Activated CD4-positive, alpha-beta T cell treated with anti-CD3 and anti-CD28 coated beads for 36 hours (primary cell): ENCODE measurements at places on chromosomes 12 and 14.

- H3K36me3 ChIP-seq = no peaks in the 10 kb centered on the region
- H3K27ac ChIP-seq = no peak overlapping the region
- H3K4me3 ChIP-seq = no peak overlapping the region
- peaks cover 25% of the 10 kb centered on the region for H3K27me3 ChIP-seq
Measured at GRCh38 chr14:56121816-56122215, 3.6 kb downstream of the PELI2 start.

DNA sequence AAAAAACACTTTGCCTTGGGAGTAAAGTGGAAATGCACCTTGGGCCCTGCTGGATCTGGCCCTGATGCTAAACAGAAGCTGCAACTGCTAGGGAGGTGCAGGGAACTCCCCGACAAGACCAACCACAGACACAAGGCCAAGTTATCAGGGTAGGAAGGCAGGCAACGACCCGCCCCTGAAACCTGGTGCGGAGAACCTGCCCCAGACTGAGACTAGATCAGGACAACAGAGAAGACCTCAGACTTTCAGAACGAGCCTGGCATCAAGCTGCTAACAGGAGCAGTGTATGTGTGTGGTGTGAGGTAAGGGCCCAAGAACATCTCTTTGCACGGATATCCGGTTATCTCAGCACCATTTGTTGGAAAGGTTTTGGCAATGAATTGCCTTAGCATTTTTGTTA lies 233.7 kb upstream of the RTL1 start:
- DNase-seq = no peak
- no peak overlapping the region for H3K4me3 ChIP-seq
- H3K4me1 ChIP-seq = peaks cover 9% of the 10 kb centered on the region
- H3K27me3 ChIP-seq = peaks cover 19% of the 10 kb centered on the region
- H3K36me3 ChIP-seq = peaks cover 4% of the 10 kb centered on the region

- peaks cover 42% of the 10 kb centered on the region for H3K27me3 ChIP-seq
- no peak for DNase-seq
- no peaks in the 10 kb centered on the region for H3K4me1 ChIP-seq
- H3K4me3 ChIP-seq = no peak overlapping the region
Measured at GRCh38 chr12:53843545-53843944, 91.8 kb upstream of the CISTR start.

DNA sequence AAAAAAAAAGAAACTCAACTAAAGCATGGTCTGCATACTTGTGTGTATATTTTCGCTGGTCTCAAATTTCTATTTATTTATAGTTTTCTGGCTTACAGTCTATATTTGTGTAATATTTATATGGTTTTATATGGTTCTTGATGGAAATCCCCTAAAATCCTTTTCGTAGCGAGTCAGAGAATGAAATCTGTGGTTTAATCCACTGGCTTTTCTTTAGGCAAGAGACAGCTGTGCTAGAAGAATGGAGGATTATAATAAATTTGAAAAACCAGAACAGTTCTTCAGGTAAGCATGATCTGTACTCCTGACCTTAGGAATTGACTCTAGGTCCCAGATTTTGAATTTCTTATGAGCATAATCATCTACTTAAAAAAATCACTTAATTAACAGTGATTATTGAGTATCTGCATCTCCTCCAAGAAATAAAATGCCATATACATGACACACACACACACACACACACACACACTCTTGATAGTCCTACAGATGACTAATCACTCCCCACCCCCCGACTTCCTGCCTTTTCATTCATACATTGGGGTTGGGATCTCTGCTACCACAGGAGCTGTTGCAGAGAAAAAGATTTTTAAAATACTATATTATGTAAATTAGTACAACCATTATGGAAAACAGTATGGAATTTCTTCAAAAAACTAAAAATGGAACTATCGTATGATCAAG lies 113.4 kb downstream of the CRADD start:
- peaks cover 41% of the 10 kb centered on the region for H3K4me1 ChIP-seq
- H3K27me3 ChIP-seq = no peaks in the 10 kb centered on the region
- peaks cover 18% of the 10 kb centered on the region for H3K36me3 ChIP-seq

DNA sequence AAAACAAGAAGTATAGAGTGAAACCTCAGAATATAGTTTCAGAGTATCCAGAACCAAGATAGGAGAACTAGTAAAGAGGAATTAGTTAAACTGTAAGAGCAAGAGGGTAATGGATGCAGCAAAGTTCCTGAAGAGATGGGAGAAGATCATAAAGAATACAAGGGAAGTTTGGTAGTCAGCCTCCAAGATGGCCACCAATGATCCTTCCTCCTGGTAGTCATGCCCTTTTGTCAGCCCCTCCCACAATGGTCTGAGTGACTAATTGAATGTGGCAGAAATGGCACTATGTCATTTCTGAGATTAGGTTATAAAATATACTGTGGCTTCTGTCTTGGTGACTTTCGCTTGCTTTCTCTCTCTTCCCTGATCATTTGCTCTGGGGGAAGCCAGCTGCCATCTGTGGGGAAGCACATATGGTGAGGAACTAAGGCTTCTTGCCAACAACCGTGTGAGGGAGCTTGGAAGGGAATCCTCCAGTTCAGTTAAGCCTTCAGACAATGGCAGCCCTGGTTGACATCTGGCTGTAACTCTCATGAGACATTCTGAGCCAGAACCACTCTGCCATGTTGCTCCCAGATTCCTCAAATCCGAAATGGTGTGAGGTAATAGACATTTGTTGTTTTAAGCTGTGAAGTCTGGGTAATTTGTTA lies 55.3 kb upstream of the AMN1 start:
- H3K27me3 ChIP-seq = no peaks in the 10 kb centered on the region
- H3K4me1 ChIP-seq = no peaks in the 10 kb centered on the region
- H3K4me3 ChIP-seq = no peak overlapping the region
- H3K36me3 ChIP-seq = no peaks in the 10 kb centered on the region
- no peak overlapping the region for H3K27ac ChIP-seq
- DNase-seq = no peak

DNA sequence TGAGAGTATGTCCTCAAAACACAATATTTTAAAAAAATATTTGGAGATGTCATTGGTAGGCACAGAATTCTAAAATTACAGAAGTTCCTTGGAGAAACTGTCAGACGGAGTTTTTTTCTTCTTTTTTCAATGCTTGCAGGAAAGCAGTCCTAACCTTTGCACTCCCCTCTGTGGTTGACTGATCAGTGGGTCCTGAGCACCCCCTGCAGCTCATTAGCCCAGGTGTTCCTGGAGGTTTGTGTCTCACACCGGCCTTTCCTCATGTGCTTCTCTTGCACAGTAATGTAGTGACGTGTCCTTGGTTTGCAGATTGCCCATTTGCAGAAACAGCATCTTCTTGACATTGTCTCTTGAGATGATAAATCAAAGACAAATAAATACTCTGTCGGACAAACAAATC lies 513.0 kb downstream of the TMEM121 start:
- peak; percentile 82 for DNase-seq
- peaks cover 2% of the 10 kb centered on the region for H3K27me3 ChIP-seq
- no peaks in the 10 kb centered on the region for H3K36me3 ChIP-seq
- no peak overlapping the region for H3K4me3 ChIP-seq
- H3K4me1 ChIP-seq = peaks cover 13% of the 10 kb centered on the region

- peaks cover 8% of the 10 kb centered on the region for H3K4me1 ChIP-seq
- peaks cover 4% of the 10 kb centered on the region for H3K36me3 ChIP-seq
- H3K4me3 ChIP-seq = no peak overlapping the region
- no peak for DNase-seq
- H3K27me3 ChIP-seq = no peaks in the 10 kb centered on the region
- no peak overlapping the region for H3K27ac ChIP-seq
Measured at GRCh38 chr14:32109676-32110547, 32.8 kb downstream of the ARHGAP5 start.

DNA sequence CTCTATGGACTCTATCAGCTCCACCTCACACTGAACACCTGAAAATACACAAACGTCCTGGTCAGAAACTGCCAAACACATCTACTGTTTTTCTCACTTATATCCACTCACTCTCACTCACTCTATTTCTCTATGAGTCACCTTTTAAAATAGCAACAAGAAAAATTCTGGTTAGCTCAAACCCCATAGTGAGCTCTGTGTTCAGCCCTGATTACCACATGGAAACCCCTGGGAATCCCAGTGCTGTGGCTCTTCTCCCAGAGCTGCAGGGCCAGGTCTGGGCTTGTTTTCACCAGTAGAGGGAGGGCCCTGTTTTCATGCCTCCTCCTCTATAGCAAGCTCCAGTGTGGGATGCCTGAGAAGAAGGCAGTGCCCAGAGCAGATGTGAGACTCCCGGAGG lies 1126.1 kb downstream of the TMEM121 start:
- DNase-seq = no peak
- peaks cover 2% of the 10 kb centered on the region for H3K27me3 ChIP-seq
- peaks cover 4% of the 10 kb centered on the region for H3K4me1 ChIP-seq
- no peak overlapping the region for H3K27ac ChIP-seq
- no peak overlapping the region for H3K4me3 ChIP-seq

DNA sequence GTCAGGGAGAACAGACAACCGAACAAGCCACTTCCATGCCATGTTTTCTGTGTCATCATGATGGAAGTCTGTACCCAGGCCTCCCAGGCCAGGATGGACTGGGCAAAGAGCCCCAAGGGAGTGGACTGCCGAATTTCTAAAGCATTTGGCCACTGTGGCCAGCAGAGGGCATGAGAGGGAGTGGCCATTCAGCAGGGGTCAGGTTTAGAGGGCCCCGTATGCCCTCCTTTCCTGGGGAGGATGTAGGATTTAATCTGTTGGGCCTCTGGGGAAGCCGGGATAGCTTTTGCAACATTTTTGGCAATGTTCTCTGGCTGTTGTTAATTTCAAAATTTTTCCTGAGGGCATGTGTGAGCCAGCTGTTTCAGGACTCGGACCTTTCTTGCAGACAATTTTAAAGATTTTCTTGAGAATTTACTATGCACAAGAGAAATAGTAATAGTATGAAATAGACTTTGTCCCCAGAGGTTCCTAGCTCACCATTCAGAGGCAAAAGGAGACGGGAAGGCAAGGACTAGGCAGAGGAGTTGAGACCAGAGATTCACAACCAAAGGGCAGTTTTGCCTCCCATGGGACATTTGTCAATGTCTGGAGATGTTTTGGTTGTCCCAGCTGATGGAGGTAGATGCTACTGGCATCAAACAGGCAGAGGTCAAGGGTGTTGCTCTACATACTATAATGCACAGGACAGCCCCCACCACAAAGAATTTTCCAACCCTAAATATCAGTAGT lies 18.0 kb downstream of the ACACB start:
- H3K27me3 ChIP-seq = no peaks in the 10 kb centered on the region
- H3K36me3 ChIP-seq = peaks cover 1% of the 10 kb centered on the region
- H3K4me3 ChIP-seq = no peak overlapping the region
- H3K4me1 ChIP-seq = no peaks in the 10 kb centered on the region
- peak; percentile 16 for DNase-seq
- H3K27ac ChIP-seq = no peak overlapping the region

DNA sequence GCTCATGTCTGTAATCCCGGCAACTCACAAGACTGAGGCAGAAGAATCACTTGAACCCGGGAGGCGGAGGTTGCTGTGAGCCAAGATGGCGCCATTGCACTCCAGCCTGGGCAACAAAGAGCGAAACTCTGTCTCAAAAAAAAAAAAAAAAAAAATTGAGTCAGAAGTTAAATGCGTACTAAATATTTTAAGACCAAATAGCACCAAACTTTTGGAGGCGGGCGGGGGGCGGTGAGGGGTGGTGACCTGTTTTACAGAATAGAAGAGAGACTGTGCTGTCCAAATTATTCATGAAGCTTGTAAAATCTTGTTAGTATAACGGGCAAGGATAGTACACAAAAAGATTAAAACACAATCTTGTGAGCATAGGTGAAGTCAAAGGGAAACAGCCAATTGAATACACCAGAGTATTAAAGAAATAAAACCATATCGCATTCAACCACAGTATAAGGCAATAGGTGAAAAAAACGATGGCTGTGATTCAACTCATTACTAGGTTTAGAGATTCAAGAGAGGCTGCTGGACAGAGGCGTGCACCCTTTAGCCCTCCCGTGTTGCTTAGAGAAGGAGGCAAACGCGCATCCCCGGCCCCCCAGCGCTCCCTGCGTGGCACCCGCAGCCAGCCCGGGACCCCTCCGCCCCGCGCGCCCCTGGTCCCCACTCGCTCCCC lies 571 bp downstream of the ZNF891 start:
- peak; percentile 33 for DNase-seq
- peaks cover 15% of the 10 kb centered on the region for H3K4me1 ChIP-seq
- peak overlapping the region; percentile 86 for H3K4me3 ChIP-seq
- peaks cover 78% of the 10 kb centered on the region for H3K36me3 ChIP-seq
- peak overlapping the region; percentile 98 for H3K27ac ChIP-seq
- no peaks in the 10 kb centered on the region for H3K27me3 ChIP-seq

GRCh38 chr14:50739186-50739585 lies 71.1 kb upstream of the SAV1 start:
- no peak for DNase-seq
- H3K36me3 ChIP-seq = peaks cover 54% of the 10 kb centered on the region
- H3K4me1 ChIP-seq = peaks cover 43% of the 10 kb centered on the region
- no peaks in the 10 kb centered on the region for H3K27me3 ChIP-seq
- no peak overlapping the region for H3K27ac ChIP-seq

- H3K4me3 ChIP-seq = peak overlapping the region; percentile 26
- no peaks in the 10 kb centered on the region for H3K36me3 ChIP-seq
- peaks cover 16% of the 10 kb centered on the region for H3K4me1 ChIP-seq
- DNase-seq = peak; percentile 76
Measured at GRCh38 chr12:52307836-52308805, 13.1 kb downstream of the KRT83 start.

DNA sequence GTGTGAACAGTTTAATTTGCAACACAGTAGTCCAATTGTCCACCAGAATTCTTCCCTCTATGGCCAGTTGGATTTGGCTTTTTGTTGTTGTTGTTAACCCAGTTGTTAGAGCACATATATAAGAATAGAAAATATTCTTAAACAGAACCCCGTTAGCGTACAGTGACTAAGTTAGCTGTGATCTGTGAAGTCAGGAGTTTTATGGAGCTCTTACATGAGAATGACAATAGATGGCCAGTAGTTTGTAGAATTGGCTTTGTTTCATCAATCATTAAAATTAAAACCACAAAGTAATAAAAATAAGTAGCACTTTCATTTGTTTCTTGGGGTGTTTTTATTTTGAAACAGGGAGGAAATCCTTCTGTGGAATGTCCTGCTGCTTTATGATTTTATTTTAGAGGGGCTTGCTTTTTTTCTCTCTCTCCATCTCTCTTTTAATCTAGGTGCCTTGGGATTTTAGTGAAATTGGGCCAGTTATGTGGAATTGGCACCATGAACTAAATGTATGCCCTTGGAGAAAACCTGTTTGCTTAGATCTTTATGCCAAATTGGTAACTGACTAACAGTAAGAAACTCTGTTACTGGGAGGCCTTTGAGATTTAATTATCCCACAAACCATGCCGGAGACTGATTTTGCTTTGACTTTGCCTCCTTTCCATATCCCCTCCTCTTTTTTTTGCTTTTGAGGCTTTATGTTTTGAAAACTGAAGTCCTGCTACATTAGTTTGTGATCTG lies 22.9 kb downstream of the FBXW8 start:
- no peaks in the 10 kb centered on the region for H3K4me1 ChIP-seq
- no peaks in the 10 kb centered on the region for H3K27me3 ChIP-seq
- H3K27ac ChIP-seq = no peak overlapping the region
- peaks cover 26% of the 10 kb centered on the region for H3K36me3 ChIP-seq
